ENCODE measurements at places on chromosomes 1 and 21. TPM values are rescaled to one million over a fixed set of nuclear protein-coding genes. Genes with fewer than 3 reads are reported as not detected.
A peak's percentile ranks its signal among the peaks of the same experiment; 100 is the strongest.

- DNase-seq, result no peak
- H3K27ac ChIP-seq, result no peak overlapping the region
Measured at GRCh38 chr21:20445971-20446370, 552.2 kb upstream of the NCAM2 start.

Gene PRAMEF1
- polyA plus RNA-seq, result not detected

- no peaks in the 10 kb centered on the region for H3K27me3 ChIP-seq
- H3K27ac ChIP-seq, result no peak overlapping the region
- DNase-seq, result no peak
- peaks cover 4% of the 10 kb centered on the region for H3K4me1 ChIP-seq
- no peak overlapping the region for H3K4me3 ChIP-seq
- H3K36me3 ChIP-seq, result no peaks in the 10 kb centered on the region
Measured at GRCh38 chr1:230299191-230300006, 126.7 kb downstream of the PGBD5 start.

GRCh38 chr1:16318555-16318954 is 33.7 kb downstream of the FBXO42 start:
- no peak overlapping the region for H3K27ac ChIP-seq
- H3K4me3 ChIP-seq, result no peak overlapping the region
- peaks cover 12% of the 10 kb centered on the region for H3K36me3 ChIP-seq
- H3K4me1 ChIP-seq, result peaks cover 40% of the 10 kb centered on the region
- peak; percentile 60 for DNase-seq

DNA sequence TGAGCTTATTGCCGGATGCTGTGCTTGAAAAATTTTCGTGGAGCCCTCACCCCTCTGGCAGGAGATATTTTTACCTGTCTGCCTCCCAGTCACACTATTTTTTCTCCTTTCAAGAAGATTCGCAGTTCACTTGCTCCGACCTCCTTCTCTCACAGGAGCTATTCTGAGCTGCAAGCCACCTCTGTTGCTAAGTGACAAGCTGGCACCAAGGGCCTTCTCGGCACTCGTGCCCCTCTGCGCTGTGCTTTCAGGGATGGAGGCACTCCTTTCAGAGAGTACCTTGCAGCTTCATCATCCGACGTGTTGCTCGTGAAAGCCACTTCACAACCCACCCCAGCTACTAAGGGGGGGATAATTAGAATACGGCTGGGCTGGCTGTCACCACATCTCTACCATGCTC is 11.6 kb downstream of the SLC6A17 start:
- peak overlapping the region; percentile 30 for H3K27ac ChIP-seq
- no peak for DNase-seq
- no peaks in the 10 kb centered on the region for H3K4me1 ChIP-seq
- H3K4me3 ChIP-seq, result no peak overlapping the region
- no peaks in the 10 kb centered on the region for H3K36me3 ChIP-seq

DNA sequence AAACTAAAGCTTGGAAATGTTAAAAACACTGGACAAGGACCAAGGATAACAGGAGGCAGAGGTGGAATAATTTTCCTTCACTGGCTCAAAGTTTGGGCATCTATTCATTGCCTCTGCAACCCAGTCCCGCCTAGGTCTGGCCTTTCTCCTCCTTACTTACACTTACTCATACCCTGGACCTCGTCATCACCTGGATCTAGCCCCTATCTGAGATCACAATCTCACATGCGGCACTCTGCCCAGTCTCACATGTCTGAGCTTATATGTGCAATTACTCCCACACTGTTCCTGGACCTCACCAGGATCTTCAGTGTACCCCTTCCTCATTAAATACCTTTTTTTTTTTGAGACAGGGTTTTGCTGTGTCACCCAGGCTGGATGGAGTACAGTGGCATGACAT is 37.6 kb downstream of the NVL start:
- H3K4me1 ChIP-seq, result no peaks in the 10 kb centered on the region
- H3K27ac ChIP-seq, result no peak overlapping the region
- no peak overlapping the region for H3K4me3 ChIP-seq
- no peak for DNase-seq
- H3K36me3 ChIP-seq, result peaks cover 65% of the 10 kb centered on the region

GRCh38 chr1:88847643-88848042 is 43.7 kb downstream of the GTF2B start:
- DNase-seq, result no peak
- H3K27ac ChIP-seq, result no peak overlapping the region
- no peak overlapping the region for H3K4me3 ChIP-seq
- H3K4me1 ChIP-seq, result no peaks in the 10 kb centered on the region
- H3K27me3 ChIP-seq, result no peaks in the 10 kb centered on the region

Gene L1TD1
- polyA plus RNA-seq, result 0.16 TPM

Measured in adrenal gland (tissue), 19 donors.